ENCODE measurements at places on chromosomes 3 and 15.

DNA sequence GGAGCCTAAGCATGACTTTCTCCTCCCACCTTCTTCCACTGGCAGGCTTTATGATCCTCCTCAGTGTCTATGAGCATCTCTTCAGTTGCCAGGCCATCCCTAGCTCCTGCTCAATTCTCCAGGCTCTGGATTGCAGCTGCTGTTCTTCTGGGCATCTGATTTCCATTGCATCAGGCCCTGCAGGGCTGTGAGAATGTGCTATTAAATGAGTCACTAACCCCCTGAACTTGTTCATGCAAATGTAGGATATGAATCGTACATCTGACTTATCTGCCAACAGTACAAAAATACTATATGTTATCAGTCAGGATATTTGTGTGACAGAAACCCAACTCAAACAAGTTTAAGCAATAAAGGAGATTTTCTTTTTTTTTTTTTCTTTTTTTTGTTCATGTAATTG lies 11.9 kb downstream of the GPR176 start:
- DNase-seq = no peak

DNA sequence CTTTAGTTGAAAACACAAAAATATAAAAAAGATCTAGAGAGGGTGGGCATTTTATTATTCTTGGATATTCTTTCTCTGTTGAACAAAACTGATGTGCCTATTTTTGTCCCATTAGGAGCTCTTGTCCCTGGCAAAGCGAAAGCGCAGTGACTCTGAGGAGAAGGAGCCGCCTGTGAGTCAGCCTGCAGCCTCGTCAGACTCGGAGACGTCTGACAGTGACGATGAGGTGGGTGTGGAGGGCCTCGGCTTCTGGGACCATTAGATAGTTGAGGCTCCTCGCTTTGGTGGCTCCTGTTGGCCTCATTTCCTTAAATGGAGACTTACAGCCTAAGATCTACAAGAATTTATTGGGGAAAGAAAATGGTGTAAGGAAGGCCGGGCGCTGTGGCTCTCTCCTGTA lies 21.3 kb downstream of the RTF1 start:
- DNase-seq = no peak

- DNase-seq = no peak
Observed at GRCh38 chr3:176051766-176052165, 1145.5 kb downstream of the TBL1XR1 start.

- DNase-seq = no peak
Observed at GRCh38 chr15:50053055-50053856, 65.8 kb downstream of the ATP8B4 start.

- no peak for DNase-seq
Observed at GRCh38 chr3:183108001-183108449, 8.7 kb upstream of the MCCC1 start.

DNA sequence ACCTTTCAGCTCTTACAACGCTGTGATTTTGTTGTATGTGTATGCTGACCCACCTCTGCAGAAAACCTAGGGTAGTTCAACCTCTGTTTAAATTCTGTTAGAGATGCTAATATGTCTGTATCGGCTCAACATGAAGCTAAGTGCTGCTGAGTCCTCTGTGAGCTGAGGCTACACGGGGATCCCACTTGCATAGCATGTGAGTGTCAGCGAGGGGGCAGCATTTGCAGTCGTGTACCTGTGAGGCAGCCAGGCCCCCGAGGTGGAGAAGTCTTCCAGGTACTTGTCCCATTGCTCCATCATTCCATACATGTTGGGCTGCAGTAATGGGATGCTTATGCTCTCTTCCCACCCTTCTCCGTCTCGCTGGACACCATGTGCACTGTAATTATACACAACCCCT lies 3.7 kb downstream of the MKRN2OS start:
- DNase-seq = no peak

DNA sequence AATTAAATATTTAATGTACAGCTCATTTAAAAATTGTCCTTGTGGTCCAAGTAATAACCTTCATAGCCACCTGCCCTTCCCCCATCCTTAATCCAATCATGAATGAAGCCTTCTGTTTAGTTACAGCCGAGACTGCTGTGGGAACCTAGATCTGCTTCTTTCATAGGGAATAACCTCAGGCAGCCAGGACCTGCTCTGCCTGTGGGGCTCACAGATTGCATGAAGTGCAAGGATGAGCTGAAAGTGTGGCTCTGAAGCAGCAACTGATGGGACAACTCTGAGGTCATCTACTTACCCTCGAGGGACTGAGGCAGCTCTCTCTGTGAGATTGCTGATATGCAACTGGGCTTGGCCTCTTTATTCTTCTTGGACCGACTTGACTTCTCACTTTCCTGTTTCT lies 169.8 kb downstream of the POTEB3 start:
- no peak for DNase-seq

DNA sequence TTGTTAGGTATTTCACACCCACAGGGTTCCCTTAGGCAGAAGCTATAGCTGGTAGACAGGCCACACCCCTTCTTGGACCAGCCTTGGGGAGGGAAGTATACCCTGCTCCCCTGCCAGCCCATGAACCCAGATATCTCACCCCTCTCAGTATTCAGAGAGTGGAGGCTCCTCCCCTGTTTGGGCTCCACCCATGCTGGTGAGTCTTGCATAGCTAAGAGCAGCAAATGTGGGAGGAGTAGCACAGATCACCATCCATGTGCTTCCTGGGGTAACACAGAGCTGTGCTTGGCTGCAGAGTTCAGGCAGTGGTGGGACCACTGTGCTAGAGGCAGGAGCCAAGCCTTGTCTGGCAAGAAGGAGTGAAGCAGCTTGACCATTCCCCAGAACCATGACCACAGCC lies 427.2 kb downstream of the ZIC1 start:
- DNase-seq = no peak

DNA sequence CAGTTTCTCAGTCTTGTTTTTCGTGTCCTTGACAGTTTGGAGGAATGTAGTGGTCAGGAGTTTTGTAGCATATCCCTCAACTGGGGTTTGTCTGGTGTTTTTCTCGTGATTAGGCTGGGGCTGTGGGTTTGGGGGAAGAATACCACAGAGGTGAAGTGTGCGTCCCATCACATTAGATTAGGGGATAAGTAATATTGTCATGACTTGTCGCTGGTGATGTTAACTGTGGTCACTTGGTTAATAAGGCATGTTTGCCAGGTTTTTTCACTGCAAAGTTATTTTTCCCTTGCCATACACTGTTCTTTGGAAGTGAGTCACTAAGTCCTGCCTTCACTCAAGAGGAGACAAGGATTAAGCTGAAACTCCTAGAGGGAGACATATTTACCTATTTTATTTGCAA lies 39.1 kb downstream of the PAK2 start:
- no peak for DNase-seq

DNA sequence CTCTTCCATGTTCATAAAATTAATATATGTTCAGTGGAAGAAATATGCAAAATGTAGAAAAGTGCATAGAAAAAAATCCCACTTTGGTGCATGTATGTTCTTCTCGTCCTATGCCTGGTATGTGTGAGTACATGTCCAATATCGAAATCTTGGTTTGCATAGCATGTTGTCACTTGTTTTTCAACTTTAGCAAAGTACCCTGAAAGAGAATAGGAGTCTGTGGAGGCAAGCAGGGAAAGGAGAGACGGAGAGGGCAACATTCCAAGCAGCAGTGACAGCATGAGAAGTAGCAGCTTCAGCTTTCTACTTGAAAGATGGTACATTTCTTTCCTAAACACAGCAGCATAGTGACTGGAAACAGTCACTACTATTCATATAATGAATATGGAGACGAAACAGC lies 56.8 kb upstream of the CACNA2D3 start:
- DNase-seq = no peak

DNA sequence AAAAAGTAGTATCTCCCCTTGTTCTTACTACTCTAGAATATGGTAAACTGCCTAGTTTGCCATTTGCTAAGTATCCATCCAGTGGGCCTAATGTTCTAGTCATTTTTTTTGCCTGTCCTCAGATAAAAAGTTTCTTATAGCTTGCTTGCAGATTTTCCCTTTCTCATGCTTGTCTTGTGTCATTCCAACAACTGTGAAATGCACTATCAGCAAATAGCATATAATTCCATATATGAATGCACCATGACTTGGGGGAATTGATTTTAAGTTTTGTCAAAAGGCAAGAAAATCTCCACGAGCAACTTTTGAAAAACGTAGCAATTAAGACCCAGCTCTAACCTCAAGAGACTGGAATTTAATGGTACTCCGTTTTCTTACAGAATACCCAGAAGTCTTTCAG lies 286.2 kb upstream of the GPR149 start:
- DNase-seq = no peak

DNA sequence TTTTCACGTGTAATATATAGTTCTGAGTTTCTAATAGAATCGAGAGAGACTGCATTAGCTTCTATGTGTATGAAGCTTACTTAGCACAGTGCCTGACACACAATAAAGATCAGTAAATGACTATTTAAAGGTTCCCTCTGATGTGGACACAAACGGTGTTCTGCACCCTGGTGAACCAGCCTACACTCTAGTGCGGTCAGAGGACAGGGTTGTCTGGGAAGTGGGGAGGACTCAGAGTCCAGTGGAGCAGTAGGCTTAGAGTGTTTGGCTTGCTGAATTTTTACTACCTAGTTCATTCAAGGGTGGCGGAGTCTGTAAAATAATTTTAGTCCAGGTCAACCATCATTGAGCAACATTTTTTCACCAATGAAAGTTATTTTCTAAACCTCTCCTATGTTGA lies 77.8 kb downstream of the DIPK2A start:
- DNase-seq = no peak

- DNase-seq = no peak
Observed at GRCh38 chr15:25844981-25845680, 18.0 kb downstream of the ATP10A start.

All from stimulated activated CD4-positive, alpha-beta T cell treated with anti-CD3 and anti-CD28 coated beads, Interleukin-1b, Interleukin-23, amount 100 ng/mL, for 24 hours (primary cell).